ENCODE measurements at places on chromosomes 4 and X.

- no peak for DNase-seq
These were observed 2.9 kb downstream of the ANOS1 start for GRCh38 chrX:8728932-8729535.

DNA sequence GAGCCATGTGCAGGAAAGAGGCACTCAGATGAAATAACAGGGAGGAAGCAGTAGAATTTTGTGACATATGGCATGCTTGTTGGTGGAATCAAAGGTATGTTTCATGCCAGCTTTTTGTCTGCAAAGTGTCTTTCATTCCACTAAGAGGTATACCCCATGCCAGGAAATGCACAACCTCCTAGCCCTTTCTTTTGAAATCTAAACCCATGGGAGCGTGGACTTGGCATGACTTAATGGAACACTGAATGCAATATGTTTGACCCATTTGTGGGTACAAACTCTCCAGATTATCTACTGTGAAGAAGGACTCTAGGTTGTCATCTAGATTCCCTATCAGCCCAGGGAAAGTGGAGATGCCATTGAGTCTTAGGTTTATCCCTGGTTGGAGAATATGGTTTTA, 338.3 kb upstream of the TEX13C start:
- no peak for DNase-seq

DNA sequence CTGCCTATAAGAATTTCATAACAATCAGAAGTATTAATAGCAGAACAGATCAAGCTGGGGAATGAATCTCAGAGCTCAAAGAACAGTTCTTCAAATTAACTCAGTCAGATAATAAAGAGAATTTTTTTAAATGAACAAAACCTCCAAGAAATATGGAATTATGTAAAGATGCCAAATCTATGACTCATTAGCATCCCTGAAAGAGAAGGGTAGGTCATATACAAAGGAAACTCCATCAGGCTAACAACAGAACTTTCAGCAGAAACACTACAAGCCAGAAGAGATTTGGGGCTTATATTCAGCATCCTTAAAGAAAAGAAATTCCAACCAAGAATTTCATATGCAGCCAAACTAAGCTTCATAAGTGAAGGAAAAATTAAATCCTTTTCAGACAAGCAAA, 28.6 kb downstream of the CBR4 start:
- no peak for DNase-seq

DNA sequence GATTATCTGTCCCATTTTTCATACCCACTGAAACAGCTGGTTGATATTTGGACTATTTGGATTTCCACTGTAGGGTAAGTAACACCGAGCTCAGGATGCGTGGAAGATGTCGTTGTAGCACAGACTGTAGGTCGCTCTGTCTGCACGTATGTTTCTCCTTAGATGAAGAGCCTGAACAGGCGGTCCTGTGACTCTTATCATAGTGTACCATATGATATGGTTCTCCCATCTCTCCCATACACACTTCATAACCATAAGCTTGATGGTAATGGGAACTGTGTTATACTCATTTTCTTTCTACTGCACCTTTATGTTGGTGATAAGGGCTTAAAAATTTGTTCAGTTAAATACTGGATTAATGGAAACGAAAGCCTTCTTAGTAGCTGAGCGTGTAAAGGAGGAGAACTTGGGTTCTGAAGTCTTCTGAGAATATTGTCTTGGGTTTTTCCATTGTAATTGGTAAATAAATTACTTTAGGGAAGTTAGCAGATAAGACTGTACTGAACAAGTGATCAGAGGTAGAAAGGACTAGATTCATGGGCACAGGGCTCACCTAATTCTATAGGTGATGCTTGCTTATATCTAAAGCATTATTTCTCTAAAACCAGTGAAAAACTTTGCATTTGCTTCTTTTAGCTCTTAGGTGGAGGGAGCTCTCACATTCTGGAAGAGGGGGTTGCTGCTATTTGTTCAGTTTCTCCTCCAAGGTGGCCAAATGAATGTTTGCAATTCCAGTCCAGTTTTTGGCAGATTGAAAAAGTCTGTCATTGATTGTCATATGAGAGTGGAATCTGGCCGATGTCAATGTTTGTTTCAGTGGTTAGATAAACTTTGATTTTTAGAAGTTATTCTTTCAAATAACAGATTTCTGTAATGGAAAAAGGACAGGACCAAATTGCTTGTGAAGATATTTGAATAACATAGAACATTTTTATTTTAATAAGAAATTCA, 15.8 kb downstream of the SMAD1 start:
- no peak for DNase-seq

- no peak for DNase-seq
These were observed 74.9 kb upstream of the UCP1 start for GRCh38 chr4:140643571-140644055.

DNA sequence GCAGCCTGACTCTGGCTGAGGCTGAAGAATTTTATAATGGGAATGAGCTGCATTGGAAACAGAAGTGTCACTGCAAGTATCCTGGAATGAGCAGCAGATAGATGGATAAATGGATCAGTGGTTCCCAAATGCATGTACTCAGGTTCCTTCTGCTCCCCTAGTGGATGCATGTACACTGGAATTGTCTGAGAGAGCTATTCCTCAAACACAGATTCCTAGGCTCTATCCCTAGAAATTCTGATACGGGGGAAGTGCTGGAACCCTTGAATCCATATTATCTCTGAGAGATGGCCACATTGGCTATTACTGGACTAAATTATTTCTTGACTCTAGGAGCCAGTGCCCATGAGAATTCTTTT, 64.8 kb downstream of the TMEM131L start:
- DNase-seq, result no peak

GRCh38 chr4:16253127-16253960, 27.1 kb upstream of the TAPT1 start:
- no peak for DNase-seq

- no peak for DNase-seq
These were observed 67.0 kb upstream of the TMLHE start for GRCh38 chrX:155679715-155680114.

GRCh38 chr4:70364002-70364401, 3.4 kb downstream of the SMR3A start:
- DNase-seq, result no peak

DNA sequence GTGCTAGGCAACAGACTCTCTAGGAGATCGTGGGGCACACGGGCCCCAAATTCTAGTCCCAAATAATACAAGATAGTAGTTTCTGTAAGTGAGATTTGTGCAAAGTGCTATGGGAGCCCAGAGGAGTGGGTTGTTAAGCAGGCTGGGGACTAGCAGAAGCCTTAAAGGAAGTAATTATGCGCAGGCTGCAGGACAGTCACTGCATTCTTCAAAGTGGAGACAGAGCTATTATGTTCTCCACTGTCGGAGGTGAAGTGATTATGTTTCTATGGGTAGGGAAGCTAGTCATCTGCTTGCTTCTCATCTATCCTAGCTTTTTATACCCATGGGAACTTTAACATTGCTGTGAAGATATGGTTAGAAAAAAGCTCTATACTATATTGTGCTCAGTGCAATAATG, 154.2 kb downstream of the CPE start:
- DNase-seq, result no peak

DNA sequence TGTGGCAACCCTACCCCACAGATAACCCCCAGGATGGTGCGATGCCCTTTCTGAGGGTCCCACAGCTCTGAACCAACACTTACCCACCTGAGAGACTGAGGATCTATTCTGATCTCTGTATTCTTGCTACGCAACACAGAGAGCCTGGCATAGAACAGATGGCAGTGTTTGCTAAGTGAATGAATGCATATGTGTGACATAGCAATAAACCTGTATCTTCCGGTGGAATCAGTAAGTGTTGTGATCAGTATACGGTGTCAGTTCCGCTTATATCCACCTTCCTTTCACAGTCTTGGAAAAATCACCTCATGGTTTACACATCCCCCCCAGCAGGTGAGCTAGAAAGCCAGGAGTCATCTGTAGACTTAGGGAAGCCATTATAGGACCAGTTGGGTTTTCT, 5.9 kb upstream of the HSD17B10 start:
- DNase-seq, result no peak

DNA sequence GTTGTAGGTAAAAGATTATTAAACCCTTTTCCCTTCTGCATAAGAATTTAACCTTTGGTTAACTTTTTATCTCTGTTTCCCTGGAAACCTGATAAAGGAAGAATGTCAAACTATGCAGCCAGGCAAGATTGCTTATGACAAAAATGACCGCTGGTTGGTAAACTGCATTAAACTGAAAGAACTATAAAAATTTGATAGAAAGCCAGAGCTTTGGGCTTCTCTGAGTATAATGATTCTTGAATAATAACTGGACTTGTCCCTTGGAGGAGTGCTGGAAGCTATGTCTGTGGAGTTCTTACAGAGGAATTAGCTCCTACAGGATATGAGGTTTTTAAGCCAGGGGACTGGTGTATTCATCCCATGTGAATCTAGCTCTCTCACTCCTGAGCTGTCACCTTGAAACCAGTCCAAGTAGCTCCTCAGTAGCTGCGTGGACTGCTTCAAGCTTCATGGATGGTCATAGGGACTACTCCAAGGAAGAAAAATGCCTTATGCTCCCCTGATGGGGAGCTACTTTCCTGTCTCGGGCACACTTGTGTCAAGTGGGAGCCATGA, 52.0 kb downstream of the RASL11B start:
- DNase-seq, result no peak

- DNase-seq, result no peak
These were observed 65.4 kb downstream of the RTL3 start for GRCh38 chrX:78593701-78594100.

DNA sequence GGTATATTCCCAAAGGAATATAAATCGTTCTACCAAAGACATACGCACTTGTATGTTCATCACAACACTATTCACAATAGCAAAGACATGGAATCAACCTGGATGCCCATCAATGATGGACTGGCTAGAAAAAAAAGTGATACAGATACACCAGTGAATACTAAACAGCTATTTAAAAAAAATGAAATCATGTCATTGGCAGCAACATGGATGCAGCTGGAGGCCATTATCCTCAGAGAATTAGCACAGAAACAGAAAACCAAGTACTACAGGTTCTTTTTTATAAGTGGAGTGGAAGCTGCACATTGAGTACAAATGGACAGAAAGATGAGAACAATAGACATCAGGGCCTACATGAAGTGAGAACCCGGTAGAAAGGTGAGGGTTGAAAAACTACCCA, 81.4 kb downstream of the ANTXR2 start:
- DNase-seq, result no peak

GRCh38 chr4:184389978-184390900, 84.1 kb downstream of the IRF2 start:
- no peak for DNase-seq

GRCh38 chr4:110967936-110968335, 345.1 kb upstream of the PITX2 start:
- DNase-seq, result no peak

DNA sequence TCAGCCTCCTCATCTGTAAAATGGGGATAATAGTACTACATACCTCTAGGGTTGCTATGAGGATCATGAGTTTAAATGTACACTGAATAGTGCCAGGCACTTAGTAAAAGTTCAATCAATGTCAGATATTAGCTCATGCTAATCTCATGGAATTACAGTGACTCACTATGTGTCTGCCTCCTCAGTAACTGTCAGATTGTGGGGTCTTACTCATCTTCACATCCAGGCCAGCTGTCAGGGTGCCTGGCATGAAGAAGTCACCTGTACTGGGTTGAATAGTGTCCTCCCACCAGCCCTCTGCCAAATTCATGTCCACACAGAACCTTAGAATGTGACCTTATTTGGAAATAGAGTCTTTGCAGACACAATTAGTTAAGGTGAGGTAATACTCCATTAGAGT, 54.3 kb upstream of the STIM2 start:
- no peak for DNase-seq

DNA sequence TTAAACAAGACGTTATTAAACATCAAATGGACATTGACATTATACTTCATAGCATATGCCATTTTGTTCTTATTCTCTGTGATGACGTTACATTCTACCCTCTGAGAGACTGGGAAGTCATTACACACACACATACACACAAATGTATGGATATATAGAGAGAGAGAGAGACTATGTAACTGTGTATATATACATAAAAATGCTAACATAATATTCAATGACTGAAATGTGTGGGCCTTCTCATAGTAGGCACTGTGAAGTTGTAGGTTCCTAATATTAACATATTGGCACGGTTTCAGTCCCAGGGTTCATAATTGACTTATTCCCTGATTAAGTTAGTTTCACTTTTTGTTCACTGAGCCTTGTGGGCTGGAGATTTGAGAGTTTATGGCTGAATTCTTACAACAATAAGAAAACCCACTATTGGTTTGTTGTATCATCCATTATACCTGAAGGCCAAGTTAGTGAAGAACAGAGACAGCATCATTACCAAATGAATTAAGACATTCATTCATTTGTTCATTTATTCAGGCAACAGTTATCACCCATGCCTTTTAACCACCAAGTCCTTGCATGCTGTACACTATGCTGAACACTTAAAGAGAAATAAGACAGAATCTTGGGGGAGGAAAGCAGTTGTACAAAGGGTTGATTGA, 68.5 kb downstream of the GAB1 start:
- no peak for DNase-seq

- peak; percentile 81 for DNase-seq
These were observed 76.5 kb upstream of the BCOR start for GRCh38 chrX:40174001-40174853.

- DNase-seq, result no peak
These were observed 27.4 kb downstream of the SEL1L3 start for GRCh38 chr4:25835384-25835783.

- DNase-seq, result no peak
These were observed 127.5 kb upstream of the AFF2 start for GRCh38 chrX:148372925-148373324.

DNA sequence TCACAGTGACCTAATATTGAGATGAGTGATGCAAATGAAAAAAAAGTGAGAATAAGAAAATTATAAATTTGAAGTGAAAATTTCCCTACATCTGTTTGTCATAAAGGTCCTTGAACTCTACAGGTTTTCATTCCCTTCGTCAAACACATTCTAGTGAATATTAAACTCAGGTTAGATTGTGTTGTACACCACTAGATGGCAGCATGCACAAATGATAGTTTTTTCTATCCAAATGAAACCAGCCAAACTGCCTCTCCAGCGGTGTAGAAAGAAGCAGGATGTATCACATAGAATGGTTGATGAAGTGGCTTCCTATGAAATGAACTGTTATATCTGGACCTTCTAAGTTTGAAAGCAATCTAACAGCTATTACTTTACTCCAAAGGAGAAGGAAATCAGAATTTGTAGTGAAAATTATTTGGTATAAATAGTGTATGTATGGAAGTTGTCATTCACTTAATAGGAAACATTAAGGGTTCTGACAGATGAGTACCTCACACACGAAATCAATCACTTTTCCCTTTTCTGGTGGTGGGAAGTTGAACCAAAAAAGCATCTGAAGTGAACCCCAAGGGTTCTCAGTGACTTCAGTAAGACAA, 382.7 kb downstream of the UNC5C start:
- DNase-seq, result no peak

DNA sequence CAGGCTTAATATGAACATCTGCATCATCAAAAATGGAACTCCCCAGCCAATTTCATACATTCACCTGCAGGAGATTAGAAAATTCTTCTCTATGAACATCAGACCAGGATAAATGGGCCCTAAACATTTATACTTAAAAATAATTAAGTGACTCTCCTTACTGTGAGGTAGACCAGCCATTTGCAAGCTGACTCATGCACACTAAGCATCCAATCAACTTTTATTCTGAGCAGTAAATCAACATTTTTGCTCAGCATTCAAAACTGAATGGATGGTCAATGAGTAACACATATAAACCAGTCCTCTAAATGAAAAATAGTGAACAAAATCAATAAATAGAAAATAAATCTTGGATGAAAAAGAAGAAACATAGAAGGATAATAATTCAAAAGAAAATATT, 19.9 kb upstream of the PCDH10 start:
- no peak for DNase-seq

- no peak for DNase-seq
These were observed 435.7 kb upstream of the FMR1 start for GRCh38 chrX:147476008-147476407.

All from activated CD8-positive, alpha-beta memory T cell treated with anti-CD3 and anti-CD28 coated beads, Interleukin-2, amount 50 U/mL, for 48 hours (primary cell).